Gastroesophageal sphincter (tissue), 4 donors: ENCODE measurements at places on chromosomes 3 and 15.

DNA sequence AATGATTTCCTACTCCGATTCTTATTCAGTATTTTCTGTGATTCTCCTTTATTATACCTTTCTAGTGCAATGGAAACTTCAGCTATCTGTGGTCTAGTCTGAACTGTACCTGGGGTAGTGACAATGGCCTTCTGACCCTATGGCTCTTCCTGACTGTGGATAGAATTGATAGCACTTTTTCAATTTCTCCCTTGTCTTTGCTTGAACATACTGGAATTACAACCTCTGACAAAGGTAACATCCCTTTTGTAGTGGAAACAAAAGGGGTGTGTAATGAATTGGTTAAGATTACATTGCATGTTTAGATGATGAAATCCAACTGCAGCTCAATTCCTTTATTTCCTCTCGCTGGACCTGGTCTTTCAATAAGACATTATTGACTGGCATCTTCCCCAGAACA is 21.0 kb upstream of the SOX2 start:
- no peak for ATAC-seq

GRCh38 chr15:62109982-62110851 is 43.4 kb downstream of the C2CD4A start:
- ATAC-seq, result peak; percentile 64

- ATAC-seq, result no peak
These were observed 11.4 kb upstream of the HTR3E start for GRCh38 chr3:184085389-184085852.

DNA sequence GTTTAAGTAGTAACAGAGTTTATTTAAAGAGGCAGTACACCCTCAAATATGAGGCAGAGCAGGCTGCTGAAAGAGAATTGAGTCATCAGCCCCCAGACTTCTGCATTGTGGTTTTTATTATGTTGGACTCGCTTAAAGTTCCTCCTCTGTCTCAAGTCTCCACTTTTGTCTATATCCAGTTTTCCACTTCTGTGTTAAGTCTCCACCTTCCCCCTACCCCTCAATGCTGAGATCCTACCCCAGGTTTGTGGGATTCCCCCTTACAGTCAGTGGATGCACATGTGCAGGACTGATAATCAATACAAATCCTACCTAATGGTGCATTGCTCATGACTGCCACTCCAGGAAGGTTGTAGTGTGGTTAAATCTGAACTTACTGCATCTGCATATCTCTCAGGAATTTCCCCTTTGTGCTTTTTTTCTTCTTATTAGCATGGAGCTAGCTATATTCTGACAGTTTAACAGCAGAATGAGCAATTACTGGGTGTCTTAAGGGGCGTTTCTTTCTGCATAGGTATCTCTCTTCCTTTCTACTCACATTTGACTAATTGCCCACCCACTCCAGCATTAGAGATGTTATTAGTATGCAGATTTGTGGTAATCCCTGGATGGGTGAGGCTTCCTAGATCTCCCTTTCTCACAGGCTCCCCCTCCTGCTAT is 11.9 kb upstream of the CD200R1L start:
- ATAC-seq, result no peak

- ATAC-seq, result no peak
These were observed 68.1 kb upstream of the NMNAT3 start for GRCh38 chr3:139745831-139746230.

DNA sequence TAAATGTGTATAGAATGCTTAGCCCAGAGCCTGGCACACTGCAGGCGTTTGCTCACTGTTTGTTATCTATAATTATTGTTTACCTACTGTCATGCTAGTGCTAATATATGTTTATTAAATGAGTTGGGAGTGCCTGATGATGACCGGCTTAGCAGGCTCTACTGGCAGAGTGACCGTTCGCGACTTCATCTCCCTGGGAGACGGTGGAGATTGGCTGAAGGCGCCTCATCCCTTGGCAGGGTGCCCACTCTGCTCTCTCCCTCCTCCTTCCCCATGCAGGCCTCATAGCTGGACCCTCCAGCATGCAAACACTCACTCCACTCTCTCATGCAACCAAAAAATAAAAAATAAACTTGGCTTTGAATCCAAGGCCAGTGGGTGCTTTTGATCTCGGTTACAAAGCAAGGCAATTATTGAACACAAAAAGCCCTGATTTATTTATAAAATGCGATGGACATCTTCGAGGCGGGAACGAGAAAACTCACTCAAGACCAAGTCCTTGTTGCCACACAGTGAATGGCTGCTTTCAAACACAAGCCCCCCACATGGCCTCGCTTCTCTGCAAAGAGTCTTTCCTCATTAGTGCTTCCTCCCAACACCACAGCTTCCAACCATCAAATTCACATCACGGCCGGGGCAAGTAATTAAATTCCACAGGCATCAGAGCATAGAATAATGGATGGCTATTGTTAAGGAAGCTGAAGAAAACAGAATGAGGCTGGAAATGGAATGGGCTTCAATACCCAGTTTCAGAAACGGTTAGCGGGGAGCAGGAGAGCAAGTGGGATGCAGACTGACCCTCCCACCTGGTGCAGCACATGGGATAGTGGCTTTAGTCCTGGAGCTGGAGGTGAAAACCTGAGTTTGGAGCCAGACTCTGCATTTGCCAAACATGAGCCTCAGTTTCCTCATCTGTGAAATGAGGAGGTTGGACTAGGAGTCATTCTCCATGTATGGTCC is 135.7 kb upstream of the RAD18 start:
- ATAC-seq, result no peak

- no peak for ATAC-seq
These were observed 22.5 kb upstream of the CNTN3 start for GRCh38 chr3:74636981-74637380.

GRCh38 chr3:185280572-185281365 is 26.9 kb upstream of the EHHADH start:
- no peak for ATAC-seq

DNA sequence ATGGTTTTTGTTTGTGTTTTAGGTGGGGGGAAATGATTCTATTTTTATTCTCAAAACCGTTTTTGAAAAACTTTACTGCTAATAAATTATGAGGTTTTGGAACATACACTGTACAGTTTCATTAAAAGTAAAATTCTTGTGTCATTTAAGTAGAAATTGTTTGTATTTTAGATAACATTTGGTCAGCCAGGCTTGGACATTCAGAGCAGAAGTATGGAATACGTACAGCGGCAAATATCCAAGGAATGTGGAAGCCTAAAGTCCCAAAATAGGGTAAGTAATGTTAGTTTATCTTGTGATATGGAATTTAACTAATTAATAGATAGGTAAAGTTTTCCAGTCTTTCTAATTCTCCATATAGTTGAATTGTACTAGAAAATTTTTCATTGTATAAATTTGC is 96.6 kb downstream of the SPRED1 start:
- no peak for ATAC-seq

DNA sequence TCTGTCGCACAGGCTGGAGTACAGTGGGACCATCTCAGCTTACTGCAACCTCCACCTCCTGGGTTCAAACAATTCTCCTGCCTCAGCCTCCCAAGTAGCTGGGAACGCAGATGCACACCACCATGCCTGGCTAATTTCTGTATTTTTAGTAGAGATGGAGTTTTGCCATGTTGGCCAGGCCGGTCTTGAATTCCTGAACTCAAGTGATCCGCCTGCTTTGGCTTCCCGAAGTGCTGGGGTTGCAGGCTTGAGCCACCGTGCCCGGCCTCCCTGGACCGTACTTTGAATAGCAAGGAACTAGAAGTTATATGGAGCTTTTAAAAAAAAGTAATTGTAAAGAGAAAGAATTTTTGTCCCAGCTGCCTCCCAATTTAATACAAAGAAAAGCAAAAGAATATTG is 8.3 kb upstream of the ANKUB1 start:
- no peak for ATAC-seq

DNA sequence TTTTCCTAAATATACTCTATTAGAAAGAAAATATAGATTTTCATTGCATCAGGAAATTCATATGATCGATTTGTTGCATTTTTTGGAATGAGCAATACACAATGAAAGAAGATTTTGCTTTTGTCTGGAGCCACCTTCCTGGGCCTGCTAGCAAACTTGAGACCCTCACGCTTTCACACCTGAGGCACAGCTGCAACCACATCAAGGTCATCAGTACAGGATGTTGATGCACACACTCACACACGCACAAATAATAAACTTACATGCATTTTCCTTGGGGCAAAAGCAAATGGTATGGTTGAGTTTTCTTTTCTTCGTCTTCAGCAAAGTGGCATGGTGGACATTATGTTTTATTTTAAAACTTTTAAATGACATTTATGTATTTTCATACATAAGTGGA is 64.8 kb upstream of the SATB1 start:
- no peak for ATAC-seq

GRCh38 chr3:61157414-61157813 is 93.8 kb downstream of the FHIT start:
- no peak for ATAC-seq

DNA sequence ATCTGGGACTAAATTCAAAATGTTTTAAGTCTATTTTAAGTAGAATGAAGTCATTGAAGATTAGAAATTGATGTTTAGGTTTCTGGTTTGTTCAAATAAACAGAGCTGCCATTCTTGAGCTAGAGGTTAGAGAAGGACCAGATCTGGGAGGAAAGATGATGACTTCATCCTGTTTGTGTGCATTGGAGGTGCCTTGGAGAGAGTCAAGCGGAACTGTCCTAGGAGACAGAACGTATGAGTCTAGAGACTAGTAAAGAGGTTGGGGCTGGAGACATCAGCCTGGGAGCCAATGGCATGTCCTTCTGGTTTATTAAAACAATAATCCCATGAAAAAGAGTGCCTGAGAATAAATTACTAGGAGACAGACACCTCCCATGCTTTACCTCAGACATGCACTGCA is 303.4 kb downstream of the KBTBD8 start:
- ATAC-seq, result no peak

DNA sequence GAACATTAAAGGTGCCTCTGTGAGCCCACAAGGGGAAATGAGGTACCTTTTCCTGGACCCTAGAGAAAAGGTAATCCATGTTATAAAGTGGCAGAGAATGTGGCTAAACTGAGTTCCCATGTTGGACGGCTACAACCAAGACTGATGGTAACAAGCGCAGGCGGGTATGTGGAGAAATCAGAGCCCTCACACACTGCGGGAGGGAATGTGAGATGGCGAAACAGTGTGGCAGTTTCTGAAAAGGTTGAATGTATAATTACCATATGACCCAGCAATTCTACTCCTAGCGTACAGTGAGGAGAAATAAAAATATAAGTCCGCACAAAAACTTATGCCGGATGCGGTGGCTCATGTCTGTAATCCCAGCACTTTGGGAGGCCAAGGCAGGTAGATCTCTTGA is 24.1 kb upstream of the SHISA5 start:
- ATAC-seq, result no peak

- peak; percentile 32 for ATAC-seq
These were observed 777 bp downstream of the LOXL1 start for GRCh38 chr15:73927003-73927475.

DNA sequence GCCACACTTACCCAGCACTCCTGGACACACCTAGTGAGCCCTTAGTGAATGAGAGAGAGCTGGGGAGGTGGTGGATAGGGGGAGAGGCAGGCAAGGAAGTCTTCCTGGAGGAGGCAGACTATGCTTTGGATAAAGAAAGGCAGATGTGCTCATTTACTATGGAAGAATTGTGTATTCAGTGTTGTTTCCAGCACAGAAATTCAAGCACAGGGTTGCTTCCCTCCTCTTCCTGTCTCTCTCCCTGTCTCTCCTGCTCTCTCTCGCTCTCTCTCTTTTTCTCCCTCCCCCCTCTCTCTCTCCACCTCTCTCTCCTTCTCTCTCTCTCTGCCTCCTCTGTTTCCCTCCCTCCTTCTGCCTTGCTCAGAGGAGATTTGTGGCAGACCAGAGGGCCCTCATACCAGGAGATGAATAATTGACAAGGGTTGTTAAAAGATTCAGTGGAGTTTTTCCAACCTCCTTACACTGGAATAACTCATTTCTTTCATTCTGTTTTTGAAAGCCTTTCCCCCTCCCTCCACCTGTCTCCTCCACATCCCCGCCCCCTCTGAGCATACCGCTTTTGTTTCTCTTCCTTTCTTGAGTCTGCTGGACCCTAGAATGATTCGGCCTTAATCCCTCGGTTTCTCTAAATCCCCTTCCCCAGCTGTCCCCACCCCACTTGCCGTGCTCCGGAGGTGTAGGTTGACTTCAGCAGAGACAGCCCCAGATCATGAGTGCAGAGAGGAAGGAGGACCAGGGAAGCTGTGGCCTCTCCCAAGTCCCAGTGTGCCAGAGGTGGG is 65.6 kb downstream of the CCDC33 start:
- ATAC-seq, result no peak

- no peak for ATAC-seq
These were observed 135.6 kb downstream of the DUT start for GRCh38 chr15:48466820-48467219.

GRCh38 chr15:65132878-65133547 is 595 bp downstream of the PDCD7 start:
- ATAC-seq, result peak; percentile 50

- no peak for ATAC-seq
These were observed 132.0 kb upstream of the TP63 start for GRCh38 chr3:189498995-189499704.

GRCh38 chr15:75203908-75204263 is 2.2 kb downstream of the C15orf39 start:
- no peak for ATAC-seq

- no peak for ATAC-seq
These were observed 38.4 kb upstream of the EHHADH start for GRCh38 chr3:185292238-185292637.

DNA sequence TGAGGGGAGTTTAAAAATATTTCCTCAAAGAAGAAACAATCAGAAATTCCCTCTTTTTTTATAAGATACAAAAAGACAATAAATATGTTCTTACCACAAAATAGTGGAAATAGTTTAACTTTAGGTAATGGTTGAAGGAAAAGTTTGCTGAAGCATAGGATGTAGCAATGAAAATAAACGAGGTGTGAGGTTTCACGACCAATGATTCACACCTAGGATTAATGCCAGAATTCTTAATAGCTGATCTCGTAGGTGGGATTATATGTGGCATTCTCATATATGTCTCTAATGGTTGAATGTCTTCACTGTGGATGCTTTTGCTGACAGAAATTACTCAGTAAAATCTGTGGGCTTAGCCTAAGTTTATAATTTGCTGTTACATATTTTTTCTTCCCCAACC is 467.7 kb downstream of the FGF12 start:
- no peak for ATAC-seq

GRCh38 chr15:33159726-33160453 is 34.6 kb downstream of the FMN1 start:
- ATAC-seq, result no peak

- no peak for ATAC-seq
These were observed 61.0 kb upstream of the PAQR5 start for GRCh38 chr15:69237718-69238117.

DNA sequence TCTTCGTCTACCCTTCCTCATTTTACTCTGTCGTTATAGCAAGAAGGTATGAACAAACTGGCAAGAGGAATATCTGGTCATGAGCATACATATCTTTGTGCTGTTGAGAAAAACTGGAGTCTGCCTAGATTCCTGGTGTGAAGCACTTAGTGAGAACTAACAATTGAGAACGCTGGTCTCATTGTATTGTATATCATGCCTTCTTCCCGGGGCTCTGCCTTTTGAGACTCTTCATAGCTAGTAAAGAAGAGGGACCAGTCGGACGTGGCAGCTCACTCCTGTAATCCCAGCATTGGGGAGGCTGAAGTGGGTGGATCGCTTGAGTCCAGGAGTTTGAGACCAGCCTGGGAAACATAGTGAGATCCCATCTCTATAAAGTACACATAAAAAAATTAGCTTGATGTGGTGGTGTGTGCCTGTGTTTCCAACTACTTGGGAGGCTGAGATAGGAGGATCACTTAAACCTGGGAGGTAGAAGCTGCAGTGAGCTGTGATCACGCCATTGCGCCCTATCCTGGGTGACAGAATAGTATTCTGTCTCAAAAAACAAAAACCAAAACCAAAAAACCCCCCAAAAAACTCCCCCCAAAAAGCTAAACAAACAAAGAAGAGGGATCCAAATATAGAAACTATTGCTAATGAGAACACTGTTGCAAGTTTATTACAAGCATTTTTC is 11.8 kb downstream of the CMC1 start:
- ATAC-seq, result no peak
